Activated naive CD4-positive, alpha-beta T cell (primary cell): ENCODE measurements at places on chromosomes 1 and 21.

- DNase-seq, result no peak
Observed at GRCh38 chr21:28391938-28392849, 600.5 kb downstream of the LTN1 start.

DNA sequence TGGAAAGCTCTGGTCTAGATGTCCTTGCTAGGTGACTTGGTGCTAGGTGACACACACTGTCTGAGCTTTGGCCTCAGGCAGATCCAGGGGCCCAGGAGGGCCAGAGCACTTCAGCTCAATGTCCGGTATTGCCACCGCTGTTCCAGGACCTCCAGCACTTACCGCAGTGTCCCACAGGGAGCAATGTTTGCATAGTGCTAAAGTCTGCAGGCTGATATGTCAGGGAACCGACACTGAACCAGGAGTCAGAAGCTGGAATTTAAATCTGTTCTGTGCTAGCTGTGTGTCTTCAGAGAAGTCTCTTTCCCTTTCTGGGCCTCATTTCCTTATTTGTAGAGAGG, 19.3 kb downstream of the DHCR24 start:
- no peak for DNase-seq

DNA sequence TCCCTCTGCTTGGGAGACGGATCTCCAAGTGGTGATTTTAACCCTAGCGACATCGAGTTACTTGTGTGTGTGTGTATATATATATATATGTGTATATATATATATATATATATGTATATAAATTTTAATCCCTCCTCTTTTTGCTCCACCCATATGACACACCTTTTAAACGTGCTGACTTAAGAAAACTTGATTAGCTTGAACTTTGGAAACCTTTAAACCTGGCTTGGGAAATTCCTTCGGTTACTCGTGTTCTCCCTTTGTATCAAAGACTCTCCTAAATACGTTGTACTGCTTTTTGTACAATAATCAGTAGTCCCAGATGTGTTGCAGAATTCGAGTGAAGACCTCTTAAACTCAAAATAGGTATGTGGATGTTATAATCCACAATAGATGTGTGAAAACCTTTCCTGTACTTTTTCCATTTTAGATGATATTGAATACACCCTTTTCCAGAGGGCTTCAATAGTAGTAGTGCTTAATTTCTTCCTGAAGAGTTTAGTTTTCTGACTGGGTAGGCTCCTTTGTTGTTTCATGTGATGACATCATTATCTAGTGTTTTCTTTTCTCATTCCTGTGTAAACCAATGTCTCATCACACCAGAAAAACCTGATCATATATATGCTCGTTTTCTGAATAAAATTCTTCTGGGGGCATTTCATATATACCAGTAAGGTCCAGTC, 1.4 kb downstream of the RNF11 start:
- DNase-seq, result no peak

- no peak for DNase-seq
Observed at GRCh38 chr21:44822484-44823178, 4.8 kb upstream of the SUMO3 start.

DNA sequence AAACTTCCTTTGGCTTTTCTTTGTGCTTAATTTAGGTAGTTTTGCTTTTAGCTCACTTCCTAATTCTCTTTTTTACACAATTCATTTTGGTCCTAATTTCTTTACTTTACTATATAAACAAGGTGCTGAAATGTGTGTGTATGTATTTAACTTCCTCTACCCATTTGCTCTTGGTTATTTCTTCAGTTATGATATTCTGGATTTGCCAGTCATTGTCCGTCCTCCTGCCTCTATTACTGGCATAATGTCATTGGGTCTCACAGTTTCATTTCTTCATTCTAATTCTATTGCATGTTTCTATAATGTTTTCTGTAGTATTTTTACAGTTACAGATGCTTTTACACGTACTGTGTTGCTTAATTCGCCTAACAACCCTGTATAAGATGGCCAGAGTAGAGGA, 96.2 kb downstream of the ZMYM4 start:
- DNase-seq, result no peak

- no peak for DNase-seq
Observed at GRCh38 chr1:167202049-167202448, 18.6 kb upstream of the POU2F1 start.

- DNase-seq, result no peak
Observed at GRCh38 chr1:186994897-186995296, 166.1 kb downstream of the PLA2G4A start.

GRCh38 chr1:35069746-35070145, 9.4 kb upstream of the ZMYM1 start:
- DNase-seq, result no peak

DNA sequence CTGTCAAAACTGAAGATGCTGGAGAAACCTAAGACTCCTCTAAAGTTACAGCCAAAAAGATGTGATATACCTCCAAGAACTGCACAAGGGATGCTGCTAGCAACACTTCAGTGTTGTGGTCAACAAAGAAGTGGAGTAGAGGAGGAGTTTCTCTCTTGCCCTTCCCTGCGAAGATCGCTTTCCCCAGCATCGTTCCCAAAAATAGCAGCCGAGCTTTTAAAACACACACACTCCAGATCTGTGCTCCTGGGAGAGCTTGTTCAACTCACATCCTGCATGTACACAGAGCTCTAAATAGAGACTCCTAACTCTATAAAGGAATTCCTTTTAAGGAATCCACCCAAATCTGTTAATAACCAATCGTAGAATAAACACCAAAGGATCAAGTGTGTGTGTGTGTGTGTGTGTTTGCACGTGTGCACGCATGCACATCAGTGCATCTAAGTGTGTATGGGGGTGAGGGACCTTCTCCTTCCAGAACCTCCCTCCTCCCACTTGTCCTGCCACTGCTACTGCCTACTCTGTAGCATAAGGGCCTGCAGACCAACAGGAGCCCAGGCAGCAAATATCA, 58.5 kb downstream of the PSMG1 start:
- no peak for DNase-seq

- no peak for DNase-seq
Observed at GRCh38 chr1:207752456-207752998, 673 bp downstream of the CD46 start.

DNA sequence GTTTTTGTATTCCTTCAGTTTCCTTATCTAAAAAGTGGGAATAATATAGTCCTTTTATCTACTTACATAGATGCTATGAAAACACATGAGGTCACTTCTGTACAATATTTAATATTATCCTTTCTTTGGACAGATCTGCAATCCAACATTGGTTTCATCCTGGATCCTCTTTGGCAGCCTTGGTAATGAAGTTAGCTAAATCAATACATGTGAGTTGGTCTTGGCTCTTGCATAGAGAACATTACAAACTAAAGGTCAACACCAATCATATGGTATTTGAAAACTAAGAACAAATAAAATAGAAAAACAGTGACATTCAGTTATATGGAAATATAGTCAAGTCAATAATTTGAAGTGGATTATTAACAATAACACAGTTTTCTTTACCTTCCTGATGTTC, 3.2 kb upstream of the EDEM3 start:
- no peak for DNase-seq

- DNase-seq, result no peak
Observed at GRCh38 chr1:236107121-236107907, 35.0 kb upstream of the GPR137B start.

GRCh38 chr1:41333146-41333784, 28.0 kb upstream of the FOXO6 start:
- no peak for DNase-seq

GRCh38 chr1:245062741-245063305, 92.0 kb upstream of the KIF26B start:
- DNase-seq, result no peak

DNA sequence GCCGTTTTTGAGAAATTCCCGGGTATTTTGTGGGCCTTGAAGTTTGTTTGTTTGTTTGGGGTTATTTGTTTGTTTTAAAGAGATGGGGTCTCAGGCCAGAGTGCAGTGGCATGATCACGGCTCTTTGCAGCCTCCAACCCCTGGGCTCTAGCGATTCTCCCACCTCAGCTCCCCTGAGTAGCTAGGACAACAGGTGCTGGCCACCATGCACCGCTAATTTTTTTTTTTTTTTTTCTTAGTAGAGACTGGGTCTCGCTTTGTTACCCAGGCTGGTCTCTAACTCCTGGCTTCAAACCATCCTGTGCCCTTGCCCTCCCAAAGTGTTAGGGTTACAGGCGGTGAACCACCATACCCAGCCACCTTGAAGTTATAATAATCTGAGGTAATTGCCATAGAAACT, 2.0 kb downstream of the CHTOP start:
- DNase-seq, result no peak

GRCh38 chr1:166166329-166166697, 488 bp downstream of the FAM78B start:
- no peak for DNase-seq

GRCh38 chr1:213439703-213440102, 388.7 kb downstream of the RPS6KC1 start:
- DNase-seq, result no peak

GRCh38 chr1:109719337-109719837, 7.3 kb downstream of the GSTM5 start:
- no peak for DNase-seq
